NAMALWA (cell line): ENCODE measurements at places on chromosomes 5 and 9.

DNA sequence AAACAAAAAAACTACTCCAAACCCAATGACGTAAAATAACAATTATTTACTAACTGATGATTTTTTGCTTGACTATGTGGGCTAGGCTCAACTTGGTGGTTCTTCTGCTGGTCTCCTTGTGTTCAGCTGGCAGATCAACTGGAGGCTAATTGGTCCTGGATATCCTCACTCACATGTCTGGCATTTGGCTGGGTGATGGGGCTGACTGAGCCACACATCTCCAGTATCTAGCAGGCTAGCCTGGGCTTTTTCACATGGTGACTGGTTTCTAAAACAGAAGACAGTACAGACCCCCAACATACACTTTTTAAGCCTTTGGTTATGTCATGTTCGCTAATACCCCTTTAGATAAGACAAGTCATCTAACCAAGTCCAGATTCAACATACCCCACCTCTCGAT lies 104.7 kb upstream of the PRRC1 start:
- DNase-seq: no peak

DNA sequence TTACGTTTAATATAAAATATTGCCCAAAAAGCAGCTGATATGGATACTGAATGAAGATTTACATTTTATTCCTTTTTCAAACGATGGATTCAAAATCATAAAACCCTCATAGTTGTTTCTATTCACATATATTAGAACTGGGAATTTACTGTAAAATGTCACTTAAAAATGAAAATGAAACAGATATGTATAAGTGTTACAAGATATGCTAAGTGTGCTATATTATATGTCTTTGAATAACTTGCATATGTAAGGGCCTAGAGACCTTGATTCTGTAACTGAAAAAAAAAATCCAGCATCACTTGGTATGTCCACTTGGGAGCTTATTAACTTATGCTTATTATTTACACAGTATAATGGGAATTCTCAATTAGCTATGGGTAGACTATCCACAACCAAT lies 43.2 kb downstream of the RFX3 start:
- no peak for DNase-seq

GRCh38 chr9:129324808-129325502 lies 146.9 kb upstream of the IER5L start:
- DNase-seq: no peak

DNA sequence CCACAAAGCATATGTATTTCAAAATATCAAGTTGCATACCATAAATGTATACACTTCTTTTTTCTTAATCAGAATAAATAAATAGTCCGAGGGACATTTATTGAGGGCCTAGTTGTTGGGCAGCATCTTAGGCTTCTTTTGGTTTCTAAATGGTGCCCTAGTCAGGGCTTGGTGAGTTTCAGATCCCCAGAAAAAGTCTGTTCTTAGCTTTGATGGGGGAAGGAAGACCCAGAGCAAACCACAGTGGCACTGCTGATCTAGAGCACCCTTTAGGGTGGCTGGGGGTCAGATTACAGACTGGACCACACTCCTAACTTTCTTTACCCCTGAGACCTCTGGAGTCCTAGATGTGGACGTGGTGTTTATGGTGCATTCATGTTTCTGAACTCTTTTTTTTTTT lies 97.8 kb downstream of the C9orf152 start:
- DNase-seq: no peak

GRCh38 chr5:1699394-1699793 lies 100.2 kb downstream of the MRPL36 start:
- DNase-seq: no peak

- DNase-seq: no peak
Observed at GRCh38 chr9:110180511-110181434, 27.2 kb downstream of the C9orf152 start.

- no peak for DNase-seq
Observed at GRCh38 chr5:151467576-151467975, 20.2 kb downstream of the SLC36A1 start.

DNA sequence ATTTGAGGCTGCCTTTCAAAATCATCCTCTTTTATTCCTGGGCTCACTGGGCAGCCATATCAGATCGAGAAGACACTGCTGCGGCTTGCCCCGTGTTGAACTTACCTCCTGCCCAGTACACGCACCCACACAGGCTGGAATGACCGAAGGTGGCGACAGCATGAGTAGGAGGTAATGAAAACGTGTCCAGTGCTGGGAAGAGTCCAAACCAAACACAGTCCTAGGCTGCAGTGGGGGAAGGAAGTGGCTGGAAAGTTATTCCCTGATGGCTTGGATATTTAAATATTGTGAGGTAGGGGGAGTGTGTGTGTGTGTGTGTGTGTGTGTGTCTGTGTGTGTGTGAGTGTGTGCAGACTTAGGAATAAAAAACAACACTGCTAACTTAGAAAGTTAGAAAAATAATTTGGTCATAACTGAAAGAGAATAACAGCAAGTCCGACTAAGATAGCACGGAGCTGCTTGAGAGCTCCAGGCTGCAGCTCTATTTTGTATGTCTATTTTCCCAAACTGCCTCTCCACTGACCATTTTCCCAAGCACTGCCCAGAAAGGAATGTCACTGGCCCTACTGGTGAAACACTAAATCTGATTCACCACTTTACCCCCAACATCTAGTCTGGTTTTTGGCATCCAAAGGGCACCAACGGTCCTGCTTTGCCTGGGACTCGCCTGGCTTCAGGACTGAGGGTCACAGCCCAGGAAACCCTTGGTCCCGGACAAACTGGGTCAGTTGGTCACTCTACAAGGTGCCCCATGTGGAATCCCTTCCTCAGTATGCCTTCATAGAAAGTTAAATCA lies 41.2 kb downstream of the ANKH start:
- DNase-seq: no peak

DNA sequence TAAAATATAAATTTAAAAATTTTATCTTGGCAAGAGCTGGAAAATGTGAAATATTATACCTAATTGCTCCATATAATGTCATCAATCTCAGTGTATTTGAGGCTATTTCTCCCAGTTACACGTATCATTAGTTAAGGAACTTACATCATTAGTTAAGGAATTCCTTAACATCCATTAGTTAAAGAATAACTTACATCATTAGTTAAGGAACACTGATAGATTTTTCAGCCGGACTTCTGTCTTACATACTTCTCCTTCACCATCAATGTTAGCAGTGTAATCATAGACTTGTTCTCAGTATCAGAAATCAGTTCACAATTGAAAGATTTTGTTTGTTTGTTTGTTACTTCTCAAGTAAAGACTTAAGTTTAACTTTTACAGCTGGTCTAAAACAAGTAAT lies 524.4 kb upstream of the CHD1 start:
- no peak for DNase-seq

DNA sequence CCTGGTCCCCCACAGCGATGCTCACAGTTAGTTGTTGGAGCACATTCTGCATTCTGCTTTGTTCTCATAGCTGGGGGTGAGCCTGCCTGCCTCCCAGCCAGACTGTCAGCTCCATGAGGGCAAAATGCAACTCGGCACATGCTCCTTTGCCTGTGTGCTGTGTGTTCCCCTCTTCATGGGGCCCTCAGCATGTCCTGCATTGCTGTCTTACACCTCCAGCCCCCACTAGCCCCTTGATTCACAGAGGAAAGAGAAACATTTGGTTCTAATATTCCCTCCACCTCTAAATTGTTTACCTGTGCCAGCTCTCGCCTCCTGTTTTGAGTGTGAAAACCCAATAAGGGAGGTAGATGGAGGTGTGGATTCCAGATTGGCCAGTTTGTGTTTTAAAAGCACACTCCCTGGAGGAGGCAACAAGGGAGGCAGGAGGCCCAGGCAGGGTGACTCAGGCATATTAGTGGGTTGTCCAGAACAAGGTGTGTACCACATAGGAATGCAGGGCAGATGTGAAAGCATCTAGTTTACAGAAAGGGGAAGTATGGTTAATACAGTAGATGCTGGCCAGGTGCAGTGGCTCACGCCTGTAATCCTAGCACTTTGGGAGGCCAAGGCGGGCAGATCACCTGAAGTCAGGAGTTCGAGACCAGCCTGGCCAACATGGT lies 224.6 kb downstream of the AGTPBP1 start:
- no peak for DNase-seq

DNA sequence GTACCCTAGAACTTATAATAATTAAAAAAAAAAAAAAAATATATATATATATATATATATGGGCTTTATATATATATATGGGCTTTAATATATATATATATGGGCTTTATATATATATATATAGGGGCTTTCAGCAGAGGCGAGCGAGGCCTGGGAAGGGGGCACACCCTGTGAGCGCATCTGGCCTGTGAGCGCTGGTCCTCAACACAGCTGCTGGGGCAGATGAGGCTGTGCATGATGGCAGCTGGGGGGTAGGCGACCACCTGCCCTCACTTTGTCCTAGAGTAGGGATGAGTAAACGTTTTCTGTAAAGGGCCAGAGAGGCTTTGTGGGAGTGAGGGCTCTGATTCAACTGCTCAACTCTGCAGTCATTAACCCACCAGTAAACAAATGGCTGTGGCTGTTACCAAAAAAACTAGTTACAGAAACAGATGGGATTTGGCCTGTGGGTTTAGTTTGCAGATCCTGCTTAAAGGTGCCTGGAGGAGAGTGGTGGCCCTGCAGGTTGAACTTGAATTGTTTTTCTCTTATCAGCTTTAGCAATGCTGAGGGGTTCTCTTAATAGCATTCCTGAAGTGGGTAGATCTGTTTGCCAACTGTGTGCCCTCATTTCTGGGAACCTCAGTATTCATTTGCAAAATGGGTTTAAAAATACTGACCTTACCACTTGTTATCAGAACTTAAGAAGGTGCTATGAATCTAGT lies 88.1 kb upstream of the EPB41L4B start:
- no peak for DNase-seq

GRCh38 chr9:34386656-34387055 lies 10.0 kb upstream of the MYORG start:
- no peak for DNase-seq

GRCh38 chr9:93200989-93201334 lies 17.0 kb downstream of the WNK2 start:
- no peak for DNase-seq

GRCh38 chr9:38007016-38007415 lies 62.0 kb downstream of the SHB start:
- no peak for DNase-seq

GRCh38 chr9:114785866-114786650 lies 19.8 kb downstream of the TNFSF15 start:
- no peak for DNase-seq

- no peak for DNase-seq
Observed at GRCh38 chr5:106459541-106459940, 1211.2 kb downstream of the EFNA5 start.

GRCh38 chr5:172546196-172546595 lies 91.9 kb upstream of the SH3PXD2B start:
- DNase-seq: no peak

DNA sequence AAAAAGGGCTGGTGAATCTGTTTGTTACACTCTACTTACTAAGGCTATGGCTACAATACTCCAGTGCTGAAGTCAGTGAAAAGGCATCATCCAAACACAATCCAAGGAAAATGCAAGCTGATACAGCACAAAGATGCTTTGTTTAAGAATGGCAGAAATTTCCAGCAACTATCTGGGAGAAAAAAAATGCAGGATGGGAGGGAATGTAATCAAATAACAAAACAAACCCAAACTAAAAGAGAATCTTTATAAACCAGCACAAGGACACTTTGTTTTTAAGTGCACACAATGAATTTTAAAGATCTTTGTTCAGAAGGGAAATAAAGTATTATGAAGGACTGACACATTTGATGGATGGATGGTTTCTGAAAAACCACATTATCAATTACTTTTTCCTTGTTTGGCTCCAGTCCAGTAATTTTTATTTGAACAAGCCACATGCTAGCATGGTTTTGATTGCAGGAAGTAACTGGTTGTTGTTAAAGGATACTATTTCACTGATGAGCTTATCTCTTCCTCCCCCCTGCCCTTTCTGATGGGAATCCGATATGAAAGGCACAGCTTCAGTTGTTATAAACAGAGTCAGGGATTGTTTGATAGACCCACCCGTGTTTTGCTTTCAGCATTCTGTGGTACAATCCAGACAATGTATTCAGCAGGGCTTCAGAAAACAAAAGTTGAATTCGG lies 12.1 kb upstream of the TLE4 start:
- DNase-seq: no peak

- no peak for DNase-seq
Observed at GRCh38 chr5:135272311-135272805, 126.7 kb downstream of the MACROH2A1 start.

DNA sequence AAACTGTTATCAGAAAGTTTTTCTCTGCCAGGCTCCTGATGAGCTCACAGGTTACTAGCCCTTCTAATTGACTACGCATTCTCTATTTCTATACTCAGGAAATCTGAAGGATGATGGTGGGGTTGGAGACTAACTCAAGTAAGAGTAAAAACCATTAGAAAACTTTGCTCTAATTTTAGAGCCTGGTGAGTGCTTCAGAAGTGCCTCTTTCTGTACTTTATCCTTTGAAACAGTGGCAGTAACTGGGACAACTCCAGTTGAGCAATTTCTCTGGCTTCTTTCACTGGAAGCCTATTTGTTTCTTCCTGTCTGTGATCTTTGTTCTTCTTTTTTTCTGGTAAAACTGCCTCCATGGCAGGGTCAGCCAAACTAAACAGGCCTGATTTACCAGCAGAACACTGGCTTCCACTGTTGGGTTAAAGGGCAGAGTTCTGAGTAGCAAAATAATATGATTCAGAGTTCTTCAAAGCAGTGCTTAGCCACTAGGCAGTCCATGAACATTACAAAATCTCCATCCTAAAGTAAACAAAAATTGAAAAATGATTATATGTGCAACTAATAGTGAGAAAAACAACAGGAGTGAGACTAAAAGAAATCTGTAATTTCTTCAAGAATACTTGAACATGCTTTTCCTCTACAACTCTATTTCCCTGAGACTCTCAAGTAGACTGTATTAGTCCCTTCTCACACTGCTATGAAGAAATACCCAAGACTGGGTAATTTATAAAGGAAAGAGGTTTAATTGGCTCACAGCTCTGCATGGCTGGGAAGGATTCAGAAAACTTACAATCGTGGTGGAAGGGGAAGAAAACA lies 79.8 kb downstream of the MROH2B start:
- DNase-seq: no peak
